BJ (cell line): ENCODE measurements at places on chromosomes 12 and 14.

DNA sequence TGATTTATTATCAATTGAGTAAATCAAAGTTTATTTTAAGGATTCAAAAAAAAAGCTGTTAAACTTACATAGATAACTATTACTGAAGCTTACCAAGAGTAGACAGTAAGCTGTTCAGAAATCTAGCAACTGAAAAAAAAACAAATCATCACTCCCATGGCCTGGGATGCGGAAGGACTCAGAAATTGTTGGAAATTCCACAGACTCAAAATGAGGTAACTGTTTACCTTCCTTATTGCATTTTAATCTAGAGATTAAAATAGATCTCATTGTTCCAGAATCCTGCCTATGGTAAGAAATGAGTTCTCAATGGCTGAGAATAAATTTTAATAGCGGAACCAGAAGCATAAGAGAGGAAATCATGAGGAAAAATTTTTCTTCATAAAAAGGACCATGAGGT, 87.2 kb downstream of the PPM1H start:
- DNase-seq, result no peak

- no peak for DNase-seq
These were observed 187.0 kb upstream of the LRFN5 start for GRCh38 chr14:41419709-41420108.

GRCh38 chr12:7210642-7211151, 21.2 kb downstream of the PEX5 start:
- no peak for DNase-seq

DNA sequence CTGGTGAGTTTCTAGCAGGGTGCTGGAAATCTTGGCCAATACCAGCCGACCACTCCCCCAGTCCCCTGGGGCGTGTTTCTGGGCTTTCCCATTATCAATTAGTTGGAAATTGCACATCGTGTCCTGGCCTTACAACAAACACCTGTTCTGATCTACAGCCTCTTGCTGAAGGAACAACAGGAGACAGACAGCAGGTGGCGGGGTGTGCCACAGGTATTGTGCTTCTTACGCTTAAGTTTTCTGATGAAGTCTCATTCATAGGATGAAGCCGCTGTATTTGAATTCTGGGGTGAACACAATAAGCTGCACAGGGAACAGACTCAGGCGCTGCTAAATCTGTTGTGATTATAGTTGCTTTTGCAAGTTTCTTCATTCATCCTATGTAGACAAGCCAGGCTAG, 703 bp downstream of the HIGD1C start:
- DNase-seq, result no peak

- DNase-seq, result no peak
These were observed 8.5 kb upstream of the MYL6B start for GRCh38 chr12:56143870-56144269.

- no peak for DNase-seq
These were observed 1.1 kb downstream of the HPD start for GRCh38 chr12:121857322-121858246.
